ENCODE measurements at places on chromosomes 3 and 15.

- no peak for DNase-seq
These were observed 252.4 kb downstream of the FHIT start for GRCh38 chr3:60998858-60999257.

- DNase-seq: no peak
These were observed 12.2 kb downstream of the GBE1 start for GRCh38 chr3:81749265-81749664.

GRCh38 chr3:5110337-5110736 is 11.8 kb upstream of the ARL8B start:
- no peak for DNase-seq

DNA sequence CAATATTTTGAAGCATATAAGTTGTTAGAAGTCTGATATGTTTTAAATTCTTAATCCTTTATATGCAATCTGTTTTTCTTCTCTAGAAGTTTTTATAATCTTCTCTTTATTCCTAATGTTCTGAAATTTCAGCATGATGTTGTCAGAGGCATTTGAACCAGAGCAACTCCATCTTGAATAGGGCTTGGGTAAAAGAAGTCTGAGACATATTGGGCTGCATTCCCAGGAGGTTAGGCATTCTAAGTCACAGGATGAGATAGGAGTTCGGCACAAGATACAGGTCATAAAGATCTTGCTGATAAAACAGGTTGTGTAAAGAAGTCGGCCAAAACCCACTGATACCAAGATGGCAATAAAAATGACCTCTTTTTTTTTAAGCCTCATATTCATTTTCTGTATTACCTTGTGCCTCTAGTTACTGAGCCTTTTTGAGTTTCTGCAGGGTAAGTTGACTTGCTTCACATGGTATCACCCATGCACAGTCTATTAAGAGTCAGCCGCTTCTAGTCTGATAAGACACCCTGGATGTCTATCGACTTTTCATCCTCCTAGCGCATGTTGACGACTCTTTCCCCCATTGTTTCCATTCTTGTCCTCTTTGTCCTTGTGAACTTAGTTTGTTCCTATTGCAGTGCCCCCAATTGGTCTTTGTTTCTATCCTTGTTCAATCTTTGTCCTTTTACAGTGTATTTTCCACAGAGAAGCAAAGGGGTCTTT is 80.8 kb upstream of the RNU6-1 start:
- DNase-seq: no peak

GRCh38 chr15:66841953-66842681 is 140.1 kb downstream of the SMAD6 start:
- DNase-seq: no peak

Measured in stimulated activated CD8-positive, alpha-beta memory T cell treated with anti-CD3 and anti-CD28 coated beads, Interleukin-7, amount 100 ng/mL, for 1 hour (primary cell).